Skin of body (tissue), 3 donors: ENCODE measurements at places on chromosomes 1 and 21. TPM values are rescaled to one million over a fixed set of nuclear protein-coding genes. Genes with fewer than 3 reads are reported as not detected.

DNA sequence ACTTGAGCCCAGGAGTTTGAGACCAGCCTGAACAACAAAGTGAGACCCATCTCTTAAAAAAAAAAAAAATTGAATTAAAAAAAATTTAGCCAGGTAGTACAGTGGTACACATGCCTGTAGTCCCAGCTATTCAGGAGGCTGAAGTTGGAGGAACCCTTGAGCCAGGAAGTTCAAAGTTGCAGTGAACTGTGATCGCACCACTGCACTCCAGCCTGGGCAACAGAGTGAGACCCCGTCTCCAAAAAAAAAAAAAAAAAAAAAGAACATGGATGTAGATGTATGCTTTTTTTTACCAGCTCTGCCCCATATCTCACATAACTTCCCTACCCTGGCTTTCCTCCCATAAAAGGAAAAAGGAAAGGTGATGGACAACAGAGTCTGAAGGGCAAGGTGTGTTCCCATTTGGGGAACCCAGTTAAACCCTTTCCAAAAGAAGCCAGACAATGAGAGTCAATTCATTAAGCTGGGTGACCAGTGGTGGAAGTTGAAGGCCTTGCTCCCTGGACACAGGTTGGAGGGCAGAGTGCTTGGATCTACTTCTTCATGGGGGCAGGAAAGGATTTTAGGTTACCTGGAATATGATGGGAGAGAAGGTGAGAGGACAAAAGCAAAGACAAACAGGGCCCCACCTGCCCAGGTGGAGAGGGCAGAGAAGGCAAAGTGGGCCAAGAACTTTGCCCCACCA lies 2.9 kb downstream of the KRTCAP2 start:
- no peak for DNase-seq

DNA sequence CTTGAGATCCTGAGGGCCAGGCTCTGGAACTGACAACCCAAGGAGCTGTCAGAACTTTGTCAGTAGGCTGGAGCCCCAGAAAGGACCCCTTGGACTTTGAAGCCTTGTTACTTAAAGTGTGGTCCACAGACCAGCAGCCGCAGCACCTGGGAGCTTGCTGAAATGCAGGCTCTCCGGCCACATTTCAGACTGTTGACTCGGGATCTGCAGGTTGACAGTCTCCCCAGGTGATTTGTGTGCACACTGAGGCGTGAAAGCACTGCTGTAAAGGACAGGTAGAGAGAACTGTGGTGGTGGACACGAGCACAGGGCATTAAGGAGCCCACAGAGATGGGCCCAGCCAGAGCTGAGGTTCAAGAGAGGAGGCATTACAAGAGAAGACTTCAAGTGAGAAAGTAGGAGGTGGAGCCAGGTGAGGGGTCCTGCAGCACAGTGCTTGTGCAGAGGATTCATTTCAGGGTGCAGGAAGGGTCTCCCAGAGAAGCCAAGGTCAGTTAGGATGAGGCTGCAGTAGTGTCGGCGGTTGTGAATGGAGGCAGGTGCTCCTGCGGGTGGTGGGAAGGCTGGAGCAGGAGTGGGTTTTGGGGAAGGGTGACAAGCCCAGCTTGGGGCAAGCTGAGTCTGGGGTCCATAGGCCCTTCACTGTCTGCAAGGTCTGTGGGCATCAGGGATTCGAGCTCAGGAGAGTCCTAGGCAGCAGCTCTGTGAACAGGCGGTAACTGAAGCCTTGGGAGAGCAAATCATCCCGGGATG lies 4.6 kb downstream of the HYI start:
- DNase-seq, result no peak

GRCh38 chr1:38576241-38576640 lies 283.3 kb downstream of the RRAGC start:
- no peak for DNase-seq

- DNase-seq, result no peak
Observed at GRCh38 chr1:6511056-6511455, 19.6 kb upstream of the PLEKHG5 start.

DNA sequence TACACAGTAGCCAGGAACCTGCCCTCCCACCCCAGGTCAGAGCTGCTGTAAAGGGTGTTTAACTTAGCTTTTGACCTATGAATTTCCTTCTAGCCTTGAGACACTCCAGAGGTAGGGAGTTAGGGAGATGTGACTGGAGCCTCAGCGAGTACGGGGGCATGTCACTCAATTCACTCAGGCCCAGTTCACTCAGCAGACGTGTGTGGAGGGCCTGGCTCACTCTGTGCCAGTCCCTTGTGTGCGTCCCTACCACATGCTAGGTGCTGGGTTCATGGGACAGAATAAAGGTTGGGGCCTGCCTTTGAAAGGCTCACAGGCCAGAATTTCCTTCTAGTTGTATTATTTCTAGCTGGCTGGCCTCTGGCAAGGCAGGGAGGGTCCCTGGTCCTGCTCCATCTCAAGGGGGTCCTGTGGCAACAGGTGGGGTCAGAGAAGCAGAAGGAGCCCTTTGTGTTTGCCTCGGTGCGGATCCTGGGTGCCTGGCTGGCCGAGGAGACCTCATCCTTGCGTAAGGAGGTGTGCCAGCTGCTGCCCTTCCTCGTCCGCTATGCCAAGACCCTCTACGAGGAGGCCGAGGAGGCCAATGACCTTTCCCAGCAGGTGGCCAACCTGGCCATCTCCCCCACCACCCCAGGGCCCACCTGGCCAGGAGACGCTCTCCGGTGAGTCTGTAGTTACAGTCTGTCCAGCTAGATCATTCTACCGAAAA lies 4.5 kb downstream of the NCDN start:
- DNase-seq, result no peak

GRCh38 chr1:66360285-66360724 lies 173.6 kb upstream of the SGIP1 start:
- no peak for DNase-seq

GRCh38 chr21:28944296-28944695 lies 48.4 kb downstream of the LTN1 start:
- no peak for DNase-seq

DNA sequence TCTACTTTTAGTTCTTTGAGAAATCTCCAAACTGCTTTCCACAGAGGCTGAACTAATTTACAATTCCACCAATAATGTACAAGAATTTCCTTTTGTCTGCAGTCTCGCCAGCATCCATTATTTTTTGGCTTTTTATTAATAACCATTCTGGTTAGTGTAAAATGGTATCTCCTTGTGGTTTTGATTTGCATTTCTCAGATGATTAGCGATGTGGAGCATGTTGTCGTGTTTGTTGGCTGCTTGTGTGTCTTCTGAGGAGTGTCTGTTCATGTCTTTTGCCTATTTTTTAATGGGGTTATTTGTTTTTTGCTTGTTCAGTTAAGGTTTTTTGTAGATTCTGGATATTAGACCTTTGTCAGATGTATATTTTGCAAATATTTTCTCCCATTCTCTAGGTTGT lies 131.5 kb downstream of the MAST2 start:
- DNase-seq, result no peak

DNA sequence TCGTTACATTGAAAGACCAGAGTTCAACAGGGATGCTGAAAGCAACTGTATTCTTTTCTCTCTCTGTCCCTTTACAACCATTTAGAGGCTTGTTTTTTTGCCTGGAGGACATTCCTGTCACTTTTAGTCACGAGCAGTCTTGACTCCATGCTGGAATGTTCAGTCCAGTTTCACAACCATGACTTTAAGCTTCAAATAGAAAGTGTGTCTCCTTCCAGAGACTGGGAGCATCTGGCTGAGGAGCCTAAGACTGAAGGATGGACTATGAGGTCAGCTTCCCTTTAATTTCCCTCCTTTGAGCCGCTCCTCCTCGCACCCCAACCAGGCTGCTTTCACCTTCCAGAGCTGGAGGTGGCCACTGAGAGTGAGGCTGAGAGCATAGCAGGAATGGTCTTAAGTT lies 10.5 kb upstream of the RYR2 start:
- DNase-seq, result no peak

DNA sequence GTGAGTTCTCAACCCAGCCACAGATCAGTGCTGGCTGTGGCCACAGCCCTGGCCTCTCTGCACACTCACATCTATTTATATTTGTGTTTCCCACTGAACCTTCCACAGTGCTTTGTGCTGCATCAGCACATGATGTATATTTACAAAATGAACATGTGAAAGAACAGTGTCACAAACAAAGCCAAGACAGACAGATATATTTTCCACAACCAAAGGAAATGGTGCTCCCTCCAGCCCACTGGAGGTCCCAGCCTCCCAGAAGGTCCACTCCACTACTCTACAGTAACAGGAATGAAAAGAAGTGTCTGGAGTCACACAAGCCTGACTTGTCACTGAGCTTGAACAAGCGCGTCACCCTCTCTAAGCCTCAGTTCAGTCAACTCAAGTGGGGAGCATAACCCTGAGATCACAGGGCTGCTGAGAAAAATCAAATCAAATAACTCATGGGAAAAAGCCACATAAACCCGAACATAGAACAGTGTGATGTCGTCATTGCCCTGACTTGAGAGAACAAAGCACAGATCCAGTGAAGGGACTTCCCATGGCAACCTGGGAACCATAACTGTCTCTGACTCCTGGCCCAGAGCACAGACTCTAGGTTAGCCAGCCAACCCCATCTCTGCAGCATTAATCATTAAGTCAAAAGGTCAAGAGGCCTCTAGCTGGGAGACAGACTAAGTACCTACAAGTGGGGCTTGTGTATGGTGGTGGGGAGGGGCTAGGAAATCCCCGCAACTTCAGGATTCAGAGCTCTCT lies 121.2 kb downstream of the TRABD2B start:
- no peak for DNase-seq

The LZIC gene
- total RNA-seq, result 36.3 TPM

The TNNI3K gene
- 3.1 TPM for total RNA-seq

The GBP5 gene
- 1.4 TPM for total RNA-seq

The SPRR2B gene
- total RNA-seq, result not detected

The ARHGEF16 gene
- 5.4 TPM for total RNA-seq
